ENCODE measurements at places on chromosomes 3 and 15.

DNA sequence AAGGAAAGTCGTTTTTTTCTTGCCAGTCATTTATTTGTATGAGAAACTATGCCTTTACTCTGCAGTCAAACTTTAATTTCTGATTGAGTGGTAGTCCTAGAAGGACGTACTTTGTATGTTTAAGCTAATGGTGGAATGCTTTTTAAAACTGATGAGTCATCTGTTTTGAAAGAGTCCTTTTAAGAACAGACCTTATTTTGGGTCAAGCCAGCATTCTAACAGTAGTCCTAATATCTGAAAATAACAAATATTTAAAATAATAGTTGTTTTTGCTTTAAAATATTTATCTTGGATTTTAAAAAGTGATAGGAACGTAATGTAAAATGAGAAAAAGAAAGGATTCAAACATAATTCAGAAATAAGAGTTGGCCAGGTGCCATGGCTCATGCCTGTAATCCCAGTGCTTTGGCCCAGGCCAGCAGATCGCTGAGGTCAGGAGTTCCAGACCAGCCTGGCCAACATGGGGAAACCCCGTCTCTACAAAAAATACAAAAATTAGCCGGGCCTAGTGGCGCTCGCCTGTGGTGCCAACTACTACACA, 1.3 kb upstream of the LRRC58 start:
- H3K27me3 ChIP-seq, result no peaks in the 10 kb centered on the region
- peak; percentile 40 for DNase-seq
- H3K4me1 ChIP-seq, result peaks cover 39% of the 10 kb centered on the region
- peak overlapping the region; percentile 96 for H3K27ac ChIP-seq
- no peak overlapping the region for H3K4me3 ChIP-seq
- H3K36me3 ChIP-seq, result no peaks in the 10 kb centered on the region

GRCh38 chr3:135012101-135012500, 217.0 kb downstream of the EPHB1 start:
- DNase-seq, result no peak
- no peaks in the 10 kb centered on the region for H3K36me3 ChIP-seq
- no peak overlapping the region for H3K4me3 ChIP-seq
- H3K4me1 ChIP-seq, result no peaks in the 10 kb centered on the region
- H3K27me3 ChIP-seq, result no peaks in the 10 kb centered on the region
- H3K27ac ChIP-seq, result no peak overlapping the region

DNA sequence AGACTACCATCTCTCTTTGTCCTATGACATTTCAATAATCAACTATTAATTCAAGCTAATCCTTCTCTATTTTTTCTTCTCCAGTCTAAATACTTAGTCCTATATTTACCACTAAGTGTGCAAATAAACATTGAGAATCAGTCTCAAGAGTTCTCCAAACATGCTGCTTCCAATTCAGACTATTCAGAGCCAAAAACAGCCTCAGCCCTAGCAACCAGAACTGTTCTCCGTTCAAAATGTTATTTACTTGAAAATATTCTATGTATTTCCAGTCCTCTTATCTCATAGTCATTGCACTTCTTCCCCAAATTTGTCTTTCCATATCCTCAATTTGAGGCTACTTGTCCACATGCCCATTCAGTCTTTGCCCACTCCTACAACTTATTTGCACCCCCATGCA, 805.5 kb downstream of the IGSF11 start:
- no peaks in the 10 kb centered on the region for H3K27me3 ChIP-seq
- no peak overlapping the region for H3K27ac ChIP-seq
- no peak for DNase-seq
- no peaks in the 10 kb centered on the region for H3K4me1 ChIP-seq

DNA sequence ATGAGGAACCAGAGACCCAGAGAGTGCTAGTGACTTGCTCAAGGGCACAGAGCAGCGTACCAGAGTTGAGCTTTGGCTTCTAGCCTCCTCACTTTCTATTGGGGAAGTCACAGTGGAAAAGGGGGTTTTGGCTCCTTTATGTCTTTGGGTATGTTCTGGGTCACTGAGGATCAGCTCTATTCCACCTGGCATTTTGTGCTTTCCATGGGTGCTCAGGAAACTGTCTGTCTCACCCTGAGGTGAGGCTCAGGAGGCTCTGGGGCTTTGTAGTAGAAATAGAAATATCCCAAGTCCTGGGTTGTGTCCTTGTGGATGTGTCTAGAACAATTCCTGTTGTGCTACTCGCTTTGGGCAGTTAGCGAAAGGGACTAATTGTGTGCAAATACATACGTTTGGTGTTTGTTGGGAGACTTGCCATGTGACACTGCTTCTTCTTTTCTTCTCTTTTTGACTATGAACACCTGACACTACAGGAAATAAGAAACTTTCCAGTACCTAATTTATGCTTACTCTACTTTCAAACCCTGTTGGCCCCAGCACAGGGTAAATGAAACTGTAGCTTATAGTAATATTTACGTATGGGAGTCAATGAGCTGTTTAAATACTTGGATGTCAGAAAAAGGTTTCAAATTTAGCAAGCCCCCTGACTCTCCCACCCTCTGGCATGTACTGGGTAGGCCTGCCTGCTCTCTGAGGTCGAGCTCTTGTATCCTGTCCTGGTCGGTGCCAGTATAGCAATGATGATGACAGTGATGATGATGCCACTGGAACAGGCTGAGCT, 35.6 kb downstream of the SMAD3 start:
- peak overlapping the region; percentile 88 for H3K27ac ChIP-seq
- no peak for DNase-seq
- H3K27me3 ChIP-seq, result no peaks in the 10 kb centered on the region
- no peaks in the 10 kb centered on the region for H3K36me3 ChIP-seq
- no peak overlapping the region for H3K4me3 ChIP-seq

DNA sequence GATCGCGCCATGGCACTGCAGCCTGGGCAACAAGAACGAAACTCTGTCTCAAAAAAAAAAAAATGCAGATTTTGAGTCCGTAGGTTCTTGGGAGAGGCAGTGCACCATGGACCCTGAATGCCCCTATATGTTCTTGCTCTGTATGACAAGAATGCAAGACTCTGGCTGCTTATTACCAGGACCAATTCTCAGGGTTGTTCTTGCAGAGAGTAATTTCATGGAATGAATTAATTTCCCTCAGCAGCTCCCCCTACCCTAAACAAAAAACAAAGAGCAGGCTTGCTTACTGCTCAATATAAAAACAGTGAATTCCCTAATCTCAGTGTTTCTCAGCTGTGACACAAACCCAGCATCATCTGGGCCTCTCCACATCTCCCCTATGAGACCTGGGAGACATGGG, 20.5 kb upstream of the DYNC1LI1 start:
- no peak overlapping the region for H3K27ac ChIP-seq
- H3K4me1 ChIP-seq, result no peaks in the 10 kb centered on the region
- DNase-seq, result no peak
- H3K36me3 ChIP-seq, result no peaks in the 10 kb centered on the region
- no peak overlapping the region for H3K4me3 ChIP-seq

DNA sequence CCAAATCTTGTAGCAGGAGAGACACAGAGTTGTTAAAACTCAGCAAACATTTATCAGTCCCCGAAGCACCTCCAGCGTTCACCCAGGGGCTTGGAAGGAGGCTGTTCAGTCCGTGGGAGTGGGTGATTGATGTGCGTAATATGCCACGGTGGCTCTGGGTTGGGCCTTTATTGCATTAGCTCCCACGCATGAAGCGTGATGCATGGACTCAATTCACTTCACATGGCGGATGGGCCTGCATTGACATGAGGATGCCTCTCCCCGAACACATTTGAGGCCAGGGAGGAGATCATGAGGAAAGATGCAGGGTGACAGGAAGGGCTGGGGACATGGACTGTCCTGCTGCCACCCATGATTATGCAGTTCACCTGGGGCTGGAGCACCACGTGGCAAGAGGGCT, 126.5 kb downstream of the FAM43A start:
- H3K4me3 ChIP-seq, result no peak overlapping the region
- H3K36me3 ChIP-seq, result no peaks in the 10 kb centered on the region
- no peaks in the 10 kb centered on the region for H3K27me3 ChIP-seq
- no peaks in the 10 kb centered on the region for H3K4me1 ChIP-seq
- H3K27ac ChIP-seq, result no peak overlapping the region

DNA sequence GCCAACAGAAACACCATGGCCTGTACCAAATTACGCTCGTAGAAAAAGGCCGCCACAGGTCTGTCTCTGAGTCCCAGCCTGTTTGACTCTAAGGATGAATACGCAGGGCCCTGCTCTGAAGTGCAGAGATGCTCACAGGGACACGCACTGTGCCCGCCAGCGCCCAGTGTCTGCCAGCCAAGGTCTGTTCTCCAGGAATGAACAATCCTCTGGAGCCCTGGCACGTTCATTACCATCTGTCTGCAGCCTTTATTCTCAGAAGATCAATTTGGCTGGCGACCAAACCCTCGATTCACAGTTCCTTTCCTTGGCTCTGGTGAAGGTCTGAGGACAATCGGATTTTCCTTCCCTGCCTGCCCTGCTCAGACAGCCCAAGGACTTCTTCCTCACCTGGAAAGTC, 66.3 kb downstream of the NIPA2 start:
- H3K36me3 ChIP-seq, result peaks cover 99% of the 10 kb centered on the region
- no peaks in the 10 kb centered on the region for H3K4me1 ChIP-seq
- H3K4me3 ChIP-seq, result no peak overlapping the region
- H3K27me3 ChIP-seq, result no peaks in the 10 kb centered on the region
- H3K27ac ChIP-seq, result no peak overlapping the region

DNA sequence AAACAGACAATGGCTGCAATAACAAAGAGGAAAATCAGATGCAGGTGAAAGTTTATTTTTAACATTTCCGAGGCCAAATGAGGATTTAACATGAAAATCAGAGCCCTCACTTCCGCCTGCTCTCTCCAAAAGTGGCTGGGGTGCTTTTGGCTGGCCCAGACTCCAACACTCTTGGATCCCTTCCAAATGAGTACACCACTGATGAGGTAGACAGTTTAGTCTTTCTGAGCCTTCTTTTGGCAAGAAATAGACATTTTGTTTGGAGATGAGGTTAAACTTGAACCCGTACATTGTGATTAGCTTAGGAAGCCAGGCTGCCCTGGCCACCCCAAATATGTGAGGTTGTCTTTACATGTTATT, 51.0 kb upstream of the TRA2B start:
- H3K36me3 ChIP-seq, result no peaks in the 10 kb centered on the region
- no peak overlapping the region for H3K4me3 ChIP-seq
- no peak overlapping the region for H3K27ac ChIP-seq
- peaks cover 7% of the 10 kb centered on the region for H3K4me1 ChIP-seq
- peaks cover 4% of the 10 kb centered on the region for H3K27me3 ChIP-seq

GRCh38 chr15:42911058-42911592, 9.5 kb downstream of the TTBK2 start:
- H3K36me3 ChIP-seq, result no peaks in the 10 kb centered on the region
- H3K27me3 ChIP-seq, result no peaks in the 10 kb centered on the region
- no peaks in the 10 kb centered on the region for H3K4me1 ChIP-seq
- no peak overlapping the region for H3K4me3 ChIP-seq
- DNase-seq, result no peak
- H3K27ac ChIP-seq, result no peak overlapping the region

GRCh38 chr3:186361762-186362536, at the start of gene DGKG:
Gene DGKG (minus strand): TSS chr3:186362234. CDS start chr3:186320459, 41,775 bp downstream.
- H3K27me3 ChIP-seq, result peaks cover 40% of the 10 kb centered on the region
- H3K4me1 ChIP-seq, result peaks cover 16% of the 10 kb centered on the region
- no peaks in the 10 kb centered on the region for H3K36me3 ChIP-seq
- DNase-seq, result peak; percentile 80

GRCh38 chr15:77021803-77022381, 27.0 kb downstream of the PSTPIP1 start:
- no peaks in the 10 kb centered on the region for H3K36me3 ChIP-seq
- peak; percentile 46 for DNase-seq
- H3K4me3 ChIP-seq, result no peak overlapping the region

DNA sequence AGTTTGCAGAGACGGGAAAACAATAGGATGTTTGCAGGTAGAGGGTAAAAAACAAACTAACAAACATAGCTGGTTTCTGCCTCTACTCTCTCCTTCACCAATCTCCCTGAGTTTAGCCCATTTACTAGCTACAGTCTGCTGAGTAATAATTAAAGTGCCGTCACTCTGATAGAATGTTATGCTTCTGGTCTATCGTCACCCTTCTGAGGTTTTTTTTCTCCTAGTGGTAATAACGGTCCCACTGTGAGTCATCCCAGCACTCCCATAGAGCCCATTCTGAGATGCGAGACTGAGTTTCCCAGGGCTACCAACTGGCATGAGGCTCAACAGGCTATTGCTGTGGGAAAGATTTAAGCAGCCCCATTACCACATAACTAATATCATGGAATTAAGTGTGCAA, 56.4 kb downstream of the PLAAT1 start:
- H3K4me3 ChIP-seq, result no peak overlapping the region
- no peak overlapping the region for H3K27ac ChIP-seq
- no peaks in the 10 kb centered on the region for H3K36me3 ChIP-seq
- H3K4me1 ChIP-seq, result no peaks in the 10 kb centered on the region

- no peaks in the 10 kb centered on the region for H3K27me3 ChIP-seq
- H3K27ac ChIP-seq, result no peak overlapping the region
- no peaks in the 10 kb centered on the region for H3K36me3 ChIP-seq
- no peaks in the 10 kb centered on the region for H3K4me1 ChIP-seq
- H3K4me3 ChIP-seq, result no peak overlapping the region
- no peak for DNase-seq
Measured at GRCh38 chr3:69251078-69251805, 128.8 kb upstream of the LMOD3 start.

- peaks cover 13% of the 10 kb centered on the region for H3K4me1 ChIP-seq
- no peaks in the 10 kb centered on the region for H3K27me3 ChIP-seq
- H3K36me3 ChIP-seq, result no peaks in the 10 kb centered on the region
- no peak for DNase-seq
Measured at GRCh38 chr3:189122526-189123205, 49.1 kb upstream of the TPRG1 start.

DNA sequence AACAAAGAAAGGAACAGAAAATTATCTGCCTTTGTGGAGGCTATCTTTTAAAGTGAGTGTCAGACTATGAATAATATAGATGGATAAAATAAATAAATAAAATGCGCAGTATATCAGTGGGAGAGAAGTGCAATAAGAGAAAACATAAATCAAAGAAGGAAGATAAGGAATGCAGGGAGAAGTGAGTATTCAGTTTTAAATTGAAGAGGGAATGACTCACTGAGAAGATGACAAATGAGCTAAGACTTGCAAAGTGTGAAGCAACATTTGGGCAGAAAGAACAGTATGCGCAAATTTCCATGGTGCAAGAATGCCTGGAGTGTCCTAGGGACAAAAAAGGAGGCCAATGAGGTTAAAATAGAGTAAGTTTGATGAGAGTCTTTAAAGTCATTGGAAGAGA, 1300.1 kb upstream of the ALCAM start:
- H3K36me3 ChIP-seq, result no peaks in the 10 kb centered on the region
- no peak overlapping the region for H3K4me3 ChIP-seq
- DNase-seq, result peak; percentile 10
- H3K4me1 ChIP-seq, result no peaks in the 10 kb centered on the region
- no peak overlapping the region for H3K27ac ChIP-seq

GRCh38 chr15:50880206-50880605, 28.3 kb upstream of the AP4E1 start:
- no peak for DNase-seq
- H3K4me3 ChIP-seq, result no peak overlapping the region
- H3K27ac ChIP-seq, result peak overlapping the region; percentile 74
- H3K36me3 ChIP-seq, result no peaks in the 10 kb centered on the region
- H3K4me1 ChIP-seq, result peaks cover 24% of the 10 kb centered on the region
